ENCODE measurements at places on chromosomes 4 and X. TPM values are rescaled to one million over a fixed set of nuclear protein-coding genes. Genes with fewer than 3 reads are reported as not detected.

- H3K4me1 ChIP-seq = no peaks in the 10 kb centered on the region
- no peak overlapping the region for H3K4me3 ChIP-seq
- H3K27me3 ChIP-seq = no peaks in the 10 kb centered on the region
These were observed 197.5 kb downstream of the CCNG2 start for GRCh38 chr4:77354550-77354949.

DNA sequence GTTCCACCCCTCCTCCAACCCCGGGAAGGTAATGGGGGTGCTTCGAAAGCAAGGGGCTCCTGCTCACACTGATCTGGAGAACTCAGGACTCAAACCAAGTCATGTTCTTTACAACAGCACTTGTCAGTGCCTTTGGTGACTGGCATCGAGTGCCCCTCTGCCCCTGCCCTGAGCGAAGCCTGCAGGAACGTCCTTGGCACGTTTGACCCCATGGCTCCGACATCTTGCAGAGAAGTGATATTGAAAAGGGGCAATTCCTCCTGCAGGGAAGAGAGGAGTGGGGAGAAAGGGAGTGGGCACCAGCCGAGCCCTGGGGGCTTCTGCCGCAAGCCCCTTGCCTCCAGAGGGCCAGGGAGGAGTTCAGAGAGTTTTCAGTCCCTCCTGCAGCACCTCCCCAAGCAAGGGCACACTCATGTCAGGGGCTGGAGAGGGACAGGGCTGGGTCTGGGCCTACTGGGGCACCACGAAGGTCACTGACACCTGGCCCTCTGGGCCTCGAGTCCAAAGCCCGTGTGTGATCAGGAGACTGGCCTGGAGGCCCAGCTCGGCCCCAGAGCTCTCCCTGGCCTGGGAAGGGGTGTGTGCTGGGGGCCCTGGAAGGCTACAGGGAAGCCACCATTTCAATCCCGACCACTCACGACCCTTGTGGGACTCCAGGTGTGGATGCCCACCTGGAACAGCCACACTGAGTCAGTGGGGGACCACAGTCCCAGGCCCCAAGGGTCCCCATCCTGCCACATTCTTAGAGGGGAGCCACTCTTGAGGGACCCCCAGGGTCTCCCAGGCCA is 94.9 kb upstream of the NKX1-1 start:
- H3K27me3 ChIP-seq = peaks cover 32% of the 10 kb centered on the region
- no peaks in the 10 kb centered on the region for H3K36me3 ChIP-seq
- no peak for DNase-seq
- no peaks in the 10 kb centered on the region for H3K4me1 ChIP-seq

GRCh38 chr4:47031751-47032404 is 511 bp downstream of the GABRB1 start:
- H3K27ac ChIP-seq = no peak overlapping the region
- peaks cover 9% of the 10 kb centered on the region for H3K4me1 ChIP-seq
- H3K4me3 ChIP-seq = no peak overlapping the region
- peaks cover 11% of the 10 kb centered on the region for H3K27me3 ChIP-seq
- no peak for DNase-seq

DNA sequence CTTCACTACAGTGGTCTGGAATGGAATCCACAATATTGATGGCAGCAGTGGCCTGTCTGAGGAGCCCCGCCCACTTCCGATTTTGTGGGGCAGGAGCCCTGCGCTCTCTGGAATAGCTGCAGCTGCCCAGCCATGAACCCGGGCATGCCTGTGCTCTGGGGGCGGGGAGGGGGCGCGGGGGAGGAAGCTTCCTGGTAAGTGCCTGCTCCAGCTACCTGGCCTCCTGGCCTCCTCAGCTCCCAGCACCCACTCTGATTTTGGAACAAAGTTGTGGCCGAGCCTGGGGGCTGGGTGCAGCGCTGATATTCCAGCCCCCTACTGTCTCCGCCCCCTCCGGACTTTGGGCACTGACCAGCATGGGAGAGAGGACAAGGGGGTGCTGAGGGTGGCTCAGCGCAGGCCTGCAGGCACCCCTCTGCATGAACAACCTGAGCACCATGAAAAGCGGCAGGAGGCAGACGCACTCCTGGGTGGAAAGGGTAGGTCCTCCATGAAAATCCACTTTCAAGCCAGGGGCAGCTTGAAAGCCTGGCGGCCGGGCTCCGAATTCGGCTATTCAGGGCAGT is 972.7 kb upstream of the AGA start:
- no peaks in the 10 kb centered on the region for H3K36me3 ChIP-seq
- DNase-seq = no peak
- no peak overlapping the region for H3K4me3 ChIP-seq
- H3K4me1 ChIP-seq = no peaks in the 10 kb centered on the region

DNA sequence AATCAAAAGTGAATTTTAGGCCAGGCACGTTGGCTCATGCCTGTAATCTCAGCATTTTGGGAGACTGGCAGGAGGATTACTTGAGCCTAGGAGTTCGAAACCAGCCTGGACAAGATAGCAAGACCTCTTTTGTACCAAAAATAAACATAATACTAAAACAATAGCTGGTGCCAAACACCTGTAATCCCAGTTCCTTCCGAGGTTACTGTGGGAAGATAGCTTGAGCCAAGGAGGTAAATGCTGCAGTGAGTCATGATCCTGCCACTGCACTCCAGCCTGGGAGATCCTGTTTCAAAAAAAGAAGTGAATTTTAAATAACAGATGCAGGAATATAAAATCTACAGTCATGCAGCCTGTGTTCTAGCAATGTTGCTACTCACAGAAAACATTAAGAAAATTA is 488.3 kb downstream of the PPARGC1A start:
- DNase-seq = no peak
- H3K36me3 ChIP-seq = no peaks in the 10 kb centered on the region
- no peaks in the 10 kb centered on the region for H3K4me1 ChIP-seq
- no peak overlapping the region for H3K4me3 ChIP-seq
- no peak overlapping the region for H3K27ac ChIP-seq

GRCh38 chr4:117370944-117371668 is 285.7 kb upstream of the TRAM1L1 start:
- H3K27ac ChIP-seq = no peak overlapping the region
- no peaks in the 10 kb centered on the region for H3K27me3 ChIP-seq
- H3K4me3 ChIP-seq = no peak overlapping the region

DNA sequence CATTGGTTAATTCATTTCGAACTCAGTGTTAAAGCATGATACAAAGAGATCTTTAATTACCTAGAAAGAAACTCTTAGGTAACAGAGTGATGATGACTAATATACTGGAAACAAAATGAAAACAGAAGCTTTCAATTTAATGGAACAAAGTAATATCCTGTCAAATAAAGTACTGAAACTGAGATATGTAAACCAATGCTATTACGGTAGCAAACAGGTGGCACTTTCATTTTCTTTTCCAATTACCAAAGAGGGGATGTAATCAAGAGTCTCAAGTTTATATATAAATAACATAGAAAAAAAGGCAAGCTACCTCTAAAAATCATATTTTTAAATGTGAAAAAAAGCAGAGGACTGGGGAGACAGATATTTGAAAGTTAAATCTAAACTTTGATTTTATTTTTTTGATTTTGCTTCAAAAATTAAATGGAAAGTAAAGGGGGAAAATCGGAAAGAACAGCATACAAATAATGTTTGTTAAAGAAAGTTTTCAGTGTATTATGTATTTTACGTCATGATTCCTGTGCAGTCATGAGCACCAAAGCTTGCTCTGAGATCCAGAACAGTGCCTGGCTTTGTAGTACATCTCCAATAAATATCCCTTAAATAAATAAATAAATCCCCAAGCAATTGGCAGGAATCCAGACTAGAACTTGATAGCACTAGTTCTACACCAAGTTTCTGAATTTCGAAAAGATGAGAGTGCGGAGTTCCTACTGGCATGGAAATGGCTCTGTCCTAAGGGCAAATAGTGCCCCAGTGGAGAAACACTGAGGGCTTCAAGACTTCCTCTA is 25.0 kb upstream of the RAPGEF2 start:
- no peaks in the 10 kb centered on the region for H3K36me3 ChIP-seq
- no peak for DNase-seq
- no peaks in the 10 kb centered on the region for H3K4me1 ChIP-seq
- H3K27me3 ChIP-seq = no peaks in the 10 kb centered on the region

DNA sequence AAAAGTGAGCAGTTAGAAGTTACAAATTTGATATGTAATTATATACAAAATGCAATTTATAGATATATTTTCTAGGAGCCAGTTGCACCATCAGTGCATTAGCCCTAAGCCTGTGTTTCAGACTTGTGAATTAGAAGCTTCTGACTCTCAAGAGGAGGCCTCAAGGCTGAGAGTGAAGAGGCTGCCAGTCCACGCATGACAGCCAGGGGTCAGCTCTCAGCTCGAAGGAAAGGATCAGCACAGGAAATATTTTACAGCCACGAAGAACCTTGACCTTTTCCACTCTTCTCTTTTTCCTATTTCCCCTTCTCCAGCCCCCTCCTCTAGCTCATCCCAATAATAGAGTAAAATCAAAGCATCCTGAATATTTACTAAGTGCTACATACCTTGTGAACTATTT is 642.4 kb downstream of the TRIML1 start:
- H3K36me3 ChIP-seq = no peaks in the 10 kb centered on the region
- no peaks in the 10 kb centered on the region for H3K27me3 ChIP-seq
- H3K4me1 ChIP-seq = no peaks in the 10 kb centered on the region
- no peak overlapping the region for H3K4me3 ChIP-seq
- H3K27ac ChIP-seq = no peak overlapping the region
- DNase-seq = no peak

DNA sequence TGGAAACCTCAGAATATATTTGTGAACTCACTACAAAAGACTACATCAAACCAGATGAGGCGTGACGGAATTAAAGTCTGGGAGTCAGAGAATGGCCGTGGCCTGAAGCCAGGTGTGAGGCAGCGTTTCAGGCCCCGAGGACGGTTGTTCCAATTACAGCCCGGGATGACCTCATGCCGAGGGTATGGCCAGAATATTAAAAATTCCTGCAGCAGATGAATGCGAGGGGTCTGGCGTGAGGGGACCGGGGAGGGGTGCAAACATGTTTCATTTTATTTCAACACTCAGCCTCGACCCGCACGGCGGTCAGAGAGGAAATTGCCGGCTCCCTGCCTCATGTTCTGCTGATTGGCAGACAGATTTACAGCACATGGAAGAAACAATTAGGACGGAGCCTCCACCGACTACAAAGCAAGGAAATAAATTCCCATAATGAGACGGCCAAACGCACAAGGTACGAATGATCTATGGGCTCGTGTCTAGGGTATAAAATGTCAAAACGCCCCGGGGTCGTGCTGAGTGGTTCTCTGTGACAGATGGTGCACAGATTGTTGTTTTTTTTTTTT is 289.7 kb downstream of the SHOX start:
- DNase-seq = no peak
- H3K27ac ChIP-seq = no peak overlapping the region
- H3K36me3 ChIP-seq = no peaks in the 10 kb centered on the region
- no peak overlapping the region for H3K4me3 ChIP-seq
- peaks cover 4% of the 10 kb centered on the region for H3K27me3 ChIP-seq
- no peaks in the 10 kb centered on the region for H3K4me1 ChIP-seq

DNA sequence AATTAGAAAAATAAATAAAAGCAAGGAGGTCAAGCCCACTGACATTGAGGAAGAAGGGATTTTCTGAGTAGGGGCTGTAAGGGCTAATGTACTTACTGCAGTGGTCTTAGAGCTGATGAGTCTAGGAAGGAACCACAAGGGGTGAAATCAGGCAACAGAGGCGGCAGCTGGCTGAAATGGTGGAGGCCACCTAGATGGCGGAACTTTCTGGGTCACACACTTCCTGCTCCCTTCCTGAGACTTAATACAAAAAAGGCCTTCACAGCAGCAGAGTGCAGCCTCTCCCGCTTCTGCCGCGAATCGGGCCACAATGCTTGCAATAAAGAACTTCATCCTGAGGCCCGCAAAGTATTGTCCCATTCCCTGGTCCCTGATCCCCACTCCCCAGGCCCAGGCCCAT is 15.4 kb downstream of the SNX12 start:
- no peak overlapping the region for H3K4me3 ChIP-seq
- H3K4me1 ChIP-seq = no peaks in the 10 kb centered on the region
- H3K27me3 ChIP-seq = no peaks in the 10 kb centered on the region
- no peaks in the 10 kb centered on the region for H3K36me3 ChIP-seq
- no peak overlapping the region for H3K27ac ChIP-seq

DNA sequence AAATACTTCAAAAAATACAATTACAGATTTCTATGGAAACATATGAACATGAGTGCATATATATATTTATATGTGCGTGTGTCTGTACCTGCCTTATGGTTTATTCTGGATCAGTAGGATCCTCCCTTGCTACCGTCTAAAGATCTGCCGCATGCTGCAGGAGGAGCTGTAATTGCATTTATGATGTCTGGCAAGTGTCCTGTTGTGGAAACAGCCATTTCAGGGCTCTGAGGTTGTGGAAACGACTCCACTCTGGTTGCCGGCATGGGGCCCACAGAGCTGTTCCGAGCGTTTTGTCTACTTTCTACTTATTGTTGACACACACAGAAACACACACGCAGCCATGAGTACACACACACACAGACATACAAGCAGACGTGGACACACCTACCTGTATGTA is 21.3 kb downstream of the CD99 start:
- peaks cover 14% of the 10 kb centered on the region for H3K36me3 ChIP-seq
- no peak overlapping the region for H3K27ac ChIP-seq
- H3K4me3 ChIP-seq = no peak overlapping the region
- H3K4me1 ChIP-seq = peaks cover 69% of the 10 kb centered on the region
- no peaks in the 10 kb centered on the region for H3K27me3 ChIP-seq
- no peak for DNase-seq

DNA sequence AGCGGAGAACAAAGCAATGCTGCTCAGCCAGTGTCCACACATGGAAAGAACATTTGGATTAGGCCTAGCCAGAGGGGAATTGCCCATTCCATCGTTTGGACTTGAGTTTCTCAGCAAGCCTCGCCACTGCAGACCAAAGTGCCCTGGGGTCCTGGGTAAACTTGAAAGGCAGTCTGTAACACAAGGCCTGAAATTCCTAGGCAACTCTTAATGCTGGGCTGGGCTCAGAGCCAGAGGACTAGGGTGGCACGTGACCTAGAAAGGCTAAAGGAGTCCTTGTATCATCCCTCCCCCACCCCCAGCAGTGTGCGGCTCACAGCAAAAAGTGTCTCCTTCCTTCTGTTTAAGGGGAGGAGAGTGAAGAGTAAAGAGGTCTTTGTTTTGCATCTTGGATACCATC is 210.4 kb upstream of the ARX start:
- no peak overlapping the region for H3K27ac ChIP-seq
- H3K4me1 ChIP-seq = no peaks in the 10 kb centered on the region
- no peak for DNase-seq
- H3K27me3 ChIP-seq = no peaks in the 10 kb centered on the region
- H3K4me3 ChIP-seq = no peak overlapping the region
- H3K36me3 ChIP-seq = no peaks in the 10 kb centered on the region

The SPARCL1 gene
- 28.8 TPM for polyA plus RNA-seq

The NOX1 gene
- polyA plus RNA-seq = 6.6 TPM

The CABS1 gene
- not detected for polyA plus RNA-seq

The GAGE12F gene
- polyA plus RNA-seq = not detected

The GAGE13 gene
- not detected for polyA plus RNA-seq

The VSIG4 gene
- polyA plus RNA-seq = 178 TPM

The EDA gene
- polyA plus RNA-seq = 1.4 TPM

The DCAF4L1 gene
- not detected for polyA plus RNA-seq

The DMRTC1B gene
- polyA plus RNA-seq = not detected

The FAT4 gene
- polyA plus RNA-seq = under 0.01 TPM

The CEP135 gene
- polyA plus RNA-seq = 1.8 TPM

The PNMA5 gene
- not detected for polyA plus RNA-seq
